Epithelial cell of proximal tubule (primary cell): ENCODE measurements at places on chromosomes 3 and 15. TPM values are rescaled to one million over a fixed set of nuclear protein-coding genes. Genes with fewer than 3 reads are reported as not detected.

- DNase-seq: no peak
Observed at GRCh38 chr3:40924559-40925141, 274.7 kb upstream of the CTNNB1 start.

DNA sequence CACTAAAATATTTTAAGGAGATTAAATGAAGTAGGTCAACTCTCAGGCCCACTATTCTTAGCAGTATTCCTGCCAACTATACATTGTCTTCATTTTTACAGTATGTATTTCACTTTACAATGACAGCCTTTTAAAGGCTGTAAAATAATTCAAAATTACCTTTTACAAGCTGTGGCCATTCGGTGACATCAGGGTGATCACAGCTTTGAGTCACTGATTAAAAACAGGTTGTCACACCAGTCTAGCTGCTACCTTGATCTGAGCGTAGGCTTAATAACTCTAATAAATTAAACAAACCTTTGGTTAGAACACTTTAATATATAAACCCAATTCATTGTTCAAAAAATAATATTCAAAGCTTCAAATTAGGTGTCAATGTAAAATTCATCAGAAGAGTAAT lies 29.9 kb downstream of the UBE3A start:
- DNase-seq: no peak

GRCh38 chr15:63909819-63910437 lies 76.2 kb upstream of the HERC1 start:
- no peak for DNase-seq

- no peak for DNase-seq
Observed at GRCh38 chr3:154244644-154245043, 79.6 kb downstream of the DHX36 start.

GRCh38 chr3:157475921-157476414 lies 27.2 kb downstream of the VEPH1 start:
- DNase-seq: no peak

DNA sequence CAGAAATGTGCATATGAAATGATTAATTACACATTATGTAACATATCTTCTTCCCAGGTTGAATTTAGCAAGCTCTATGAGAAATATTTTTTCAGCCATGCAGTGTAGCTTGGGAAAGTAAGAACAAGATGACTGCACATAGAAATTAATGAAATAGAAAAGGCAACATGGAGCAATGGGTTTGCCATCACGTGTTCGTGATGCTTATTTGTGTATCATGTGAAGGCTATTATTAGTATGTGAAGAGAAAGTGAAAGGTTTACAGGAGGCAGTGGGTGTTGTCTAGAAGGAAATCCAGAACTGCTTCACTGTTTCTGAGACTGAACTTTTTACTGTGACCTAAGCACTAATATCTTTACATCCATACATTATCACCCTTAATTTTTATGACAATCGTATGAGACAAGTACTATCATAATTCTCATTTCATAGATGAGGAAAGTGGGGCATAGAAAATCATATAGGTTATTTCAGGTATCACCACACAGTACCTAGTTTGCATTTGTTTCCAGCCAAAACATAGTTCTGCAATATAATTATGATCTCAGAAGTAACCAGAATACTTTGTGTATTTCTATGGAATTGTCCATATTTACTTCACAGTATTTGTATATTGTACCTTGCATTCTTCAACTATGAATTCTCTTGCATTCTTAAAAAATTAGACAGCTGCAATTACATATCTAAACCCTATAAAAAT lies 14.9 kb downstream of the SERPINI1 start:
- no peak for DNase-seq

DNA sequence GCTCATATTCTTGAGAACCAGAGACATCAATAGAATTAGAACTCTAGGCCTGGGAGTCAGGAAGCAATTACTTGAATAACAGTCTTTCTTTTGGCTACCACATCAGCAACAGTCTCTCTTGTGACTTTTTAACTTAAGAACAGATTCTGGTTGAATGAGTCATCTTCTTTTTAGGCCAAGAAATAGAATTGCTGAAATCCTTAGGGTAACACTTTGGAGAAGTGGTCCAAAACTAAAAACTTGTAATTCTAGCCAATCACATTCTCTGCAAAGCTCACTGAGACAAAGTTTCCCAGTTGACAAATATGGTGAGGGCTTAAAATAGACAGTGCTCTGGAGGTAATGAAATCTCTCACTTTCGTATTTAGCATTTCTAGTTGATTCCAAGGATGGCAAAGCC lies 238.0 kb downstream of the SHOX2 start:
- DNase-seq: no peak

GRCh38 chr3:127710155-127710941 lies 37.6 kb downstream of the ABTB1 start:
- no peak for DNase-seq

DNA sequence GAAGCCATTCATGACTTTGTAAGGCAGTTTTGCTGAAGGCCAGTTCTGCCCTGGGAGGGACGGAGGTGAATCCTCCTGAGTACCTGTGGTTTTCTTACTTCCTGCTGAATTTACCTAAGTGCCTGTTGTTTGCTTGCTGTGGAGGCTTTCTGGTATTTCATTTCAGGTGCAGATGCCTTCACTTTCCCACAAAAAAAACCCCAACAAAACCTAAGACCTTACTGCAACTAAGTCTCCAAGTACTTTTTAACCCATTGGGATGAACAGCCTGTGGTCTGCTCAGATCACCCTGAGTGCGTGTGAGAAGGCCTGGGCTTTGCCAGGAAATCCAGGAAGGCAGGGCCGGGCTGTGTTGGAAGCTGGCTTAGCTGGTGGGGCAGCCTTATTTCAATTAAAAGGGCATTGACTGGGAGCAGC lies 65.3 kb downstream of the IGF1R start:
- no peak for DNase-seq

GRCh38 chr3:8834974-8835373 lies 65.6 kb upstream of the OXTR start:
- DNase-seq: no peak

- no peak for DNase-seq
Observed at GRCh38 chr3:160580938-160581337, 15.6 kb upstream of the KPNA4 start.

DNA sequence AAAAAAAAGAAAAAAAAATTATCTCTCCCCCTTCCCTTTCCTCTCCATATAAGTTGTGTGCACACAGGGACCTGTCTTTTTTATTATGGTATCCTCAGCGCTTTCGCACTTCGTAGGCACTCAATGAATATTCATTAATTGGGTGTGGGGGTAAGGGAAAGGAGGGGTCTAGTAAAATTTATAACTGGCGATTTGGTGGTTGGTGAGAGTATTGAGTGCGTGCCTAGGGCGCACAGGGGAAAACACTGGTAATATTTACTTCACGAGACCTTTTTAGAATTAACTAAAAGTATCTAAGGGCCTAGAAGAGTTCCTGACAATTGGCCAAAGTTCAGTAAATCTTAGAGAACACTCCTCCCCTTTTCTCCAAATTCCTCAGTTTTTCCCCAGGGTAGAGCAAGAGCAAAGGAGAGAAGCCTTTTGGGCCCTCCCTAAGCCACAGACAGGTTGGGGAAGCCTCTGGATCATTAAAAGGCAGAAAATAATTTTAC lies 25.7 kb downstream of the TYRO3 start:
- DNase-seq: no peak

GRCh38 chr15:48395521-48396011 lies 64.3 kb downstream of the DUT start:
- DNase-seq: no peak

DNA sequence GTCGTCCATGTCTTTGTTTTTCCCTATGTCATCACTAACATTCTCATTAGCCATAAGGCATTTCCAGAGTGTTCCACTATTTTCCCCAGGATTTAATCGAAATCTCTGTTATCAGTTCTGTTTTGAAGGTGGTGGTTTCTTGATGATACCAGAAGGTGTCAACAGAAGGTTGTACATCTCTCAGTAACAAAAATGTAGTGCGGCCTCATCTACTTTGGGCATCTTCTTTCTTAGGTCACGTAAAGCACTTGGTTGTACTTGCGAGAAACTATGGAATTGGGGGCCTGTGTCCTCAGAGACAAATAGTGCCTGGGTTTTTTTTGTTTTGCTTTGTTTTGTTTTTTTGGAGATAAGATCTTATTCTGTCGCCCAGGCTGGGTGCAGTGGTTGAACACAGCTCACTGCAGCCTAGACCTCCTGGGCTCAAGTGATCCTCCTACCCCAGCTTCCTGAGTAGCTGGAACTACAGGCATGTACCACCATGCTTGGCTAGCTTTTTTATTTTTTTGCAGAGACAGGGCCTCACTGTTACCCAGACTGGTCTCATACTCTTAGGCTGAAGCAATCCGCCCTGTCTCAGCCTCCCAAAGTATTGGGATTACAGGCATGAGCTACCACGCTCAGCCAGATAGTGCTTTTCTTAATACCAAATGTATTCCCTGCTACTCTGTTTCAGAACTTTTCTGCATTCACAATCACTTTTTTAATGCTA lies 61.2 kb upstream of the FURIN start:
- no peak for DNase-seq

- no peak for DNase-seq
Observed at GRCh38 chr3:182621435-182622240, 171.7 kb upstream of the ATP11B start.

DNA sequence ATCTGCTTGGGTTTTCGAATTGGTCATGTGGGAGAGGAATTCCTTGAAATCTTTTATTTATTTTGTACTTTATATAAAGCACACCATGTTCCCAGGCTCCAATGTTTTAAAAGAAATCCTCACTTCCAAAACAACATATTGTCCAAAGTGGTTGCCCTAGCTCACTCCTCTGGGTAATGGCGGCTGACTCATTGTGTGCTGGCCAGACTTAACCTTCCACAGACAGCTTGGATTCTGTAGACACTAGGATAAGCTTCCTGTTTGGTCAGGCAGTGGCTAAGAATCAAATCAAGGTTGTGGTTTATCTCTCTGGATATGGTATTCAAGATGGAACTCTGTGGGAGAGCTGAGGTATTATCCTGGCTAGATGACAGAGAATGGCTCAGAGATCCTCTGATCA lies 55.8 kb upstream of the FAM98B start:
- peak; percentile 89 for DNase-seq

GRCh38 chr3:132222868-132223538 lies 94.2 kb upstream of the ACP3 start:
- DNase-seq: peak; percentile 97

DNA sequence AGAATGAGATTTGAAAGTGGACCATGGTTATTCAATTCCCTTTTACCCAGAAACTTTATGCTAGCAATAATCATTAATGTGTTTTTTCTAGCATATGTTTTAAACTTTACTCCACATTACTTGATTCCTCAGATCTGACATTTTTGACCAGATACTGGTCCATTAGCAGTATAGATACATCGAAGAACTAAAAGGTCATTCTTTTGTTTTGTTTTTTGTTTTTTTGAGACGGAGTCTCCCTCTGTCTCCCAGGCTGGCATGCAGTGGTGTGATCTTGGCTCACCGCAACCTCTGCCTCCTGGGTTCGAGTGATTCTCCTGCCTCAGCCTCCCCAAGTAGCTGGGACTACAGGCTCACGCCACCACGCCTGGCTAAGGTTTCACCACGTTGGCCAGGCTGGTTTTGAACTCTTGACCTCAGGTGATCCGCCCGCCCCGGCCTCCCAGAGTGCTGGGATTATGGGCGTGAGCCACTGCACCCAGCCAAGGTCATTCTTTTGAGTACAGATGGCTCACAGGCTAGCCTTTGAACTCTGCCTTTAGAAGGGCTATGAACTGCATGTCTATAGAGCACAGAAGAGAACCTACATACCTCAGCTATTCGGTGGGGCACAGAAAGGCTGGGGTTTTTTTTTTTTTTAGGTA lies 28.6 kb downstream of the CHP1 start:
- DNase-seq: no peak

DNA sequence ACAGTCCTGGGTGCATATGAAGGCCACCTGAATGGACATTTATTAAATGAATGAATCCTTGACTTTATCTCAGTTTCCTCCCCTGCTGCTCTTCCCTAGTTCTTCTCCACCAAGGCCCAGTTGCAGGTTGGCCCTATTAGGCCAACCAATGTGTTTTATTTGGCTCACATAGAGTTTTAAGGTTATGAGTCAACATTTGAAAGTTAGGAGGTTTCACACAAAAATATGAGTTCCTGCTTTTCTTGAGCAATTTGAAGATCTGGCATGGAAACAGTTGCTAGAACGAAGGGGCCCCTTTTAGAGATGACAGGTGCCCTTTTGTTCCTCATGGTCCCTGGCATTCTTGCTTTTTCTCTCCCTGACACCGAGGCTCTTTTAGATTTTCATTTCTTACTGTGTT lies 83.0 kb upstream of the PDZRN3 start:
- no peak for DNase-seq

DNA sequence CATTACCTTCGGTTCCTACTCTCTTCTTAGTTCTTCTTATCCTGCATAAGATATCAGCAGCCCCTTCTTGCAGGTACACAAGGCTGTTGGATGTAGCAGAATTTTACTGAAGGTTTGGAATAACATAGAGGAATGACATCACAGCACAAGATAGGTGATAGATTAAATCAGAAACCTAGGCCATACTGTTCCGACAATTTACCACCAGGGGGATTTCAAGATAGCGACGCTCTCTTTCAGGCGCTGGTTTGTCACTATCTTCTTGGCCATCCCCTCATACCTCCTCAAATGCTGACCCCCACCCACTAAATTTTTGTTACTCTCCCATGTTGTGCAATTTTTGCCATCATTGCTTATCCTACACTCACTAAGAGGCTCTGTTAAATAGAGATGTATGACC lies 3.5 kb downstream of the SIDT1 start:
- DNase-seq: no peak

DNA sequence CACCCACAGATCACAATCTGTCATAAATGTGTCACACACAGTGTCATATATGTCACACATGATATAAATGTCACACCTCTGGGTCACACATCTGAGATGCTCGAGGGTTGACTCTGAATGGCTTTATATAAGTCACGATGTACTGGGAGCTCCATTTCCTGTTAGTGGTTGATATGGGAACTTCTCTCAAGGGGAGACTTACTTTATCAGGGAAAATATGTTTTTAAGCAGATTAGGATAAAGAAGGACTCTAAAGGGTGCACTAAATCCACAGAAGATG lies 83.9 kb upstream of the MEF2A start:
- no peak for DNase-seq

GRCh38 chr15:62665449-62665848 lies 377.1 kb upstream of the TPM1 start:
- no peak for DNase-seq

- no peak for DNase-seq
Observed at GRCh38 chr15:68769702-68770101, 51.0 kb downstream of the ANP32A start.

DNA sequence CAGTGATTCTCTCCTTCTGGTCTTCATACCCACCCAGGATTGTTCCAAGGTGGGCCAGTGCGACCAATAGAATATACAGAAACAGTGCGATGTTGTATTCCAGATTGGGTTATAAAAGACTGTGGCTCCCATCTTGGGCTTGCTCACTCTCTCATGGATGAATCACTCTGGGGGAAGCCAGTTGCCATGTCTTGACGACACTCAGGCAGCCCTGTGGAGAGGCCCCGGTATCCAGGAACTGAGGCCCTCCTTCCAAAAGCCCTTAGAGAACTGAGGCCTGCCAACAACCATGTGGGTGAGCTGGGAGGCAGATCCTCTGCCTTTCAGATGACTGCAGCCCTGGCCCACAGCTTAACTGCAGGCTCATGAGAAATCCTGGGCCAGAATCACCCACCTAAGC lies 57.2 kb downstream of the SH3GL3 start:
- no peak for DNase-seq

The TMEM207 gene
- not detected in 2 replicates for total RNA-seq

The PCSK6 gene
- total RNA-seq: 3.7 and 7.3 TPM in 2 replicates

The SCN5A gene
- 1.3 and 1.7 TPM in 2 replicates for total RNA-seq

The GATM gene
- total RNA-seq: 4.7 and 9.9 TPM in 2 replicates

The DNAH12 gene
- total RNA-seq: not detected in 2 replicates

The GOLGA8O gene
- total RNA-seq: 0.29 TPM in 1 of 2 replicates, not detected in the other

The ADPGK gene
- 48.8 and 58.8 TPM in 2 replicates for total RNA-seq

The FRMD5 gene
- 3.0 TPM in 2 replicates for total RNA-seq

The PLA2G4D gene
- total RNA-seq: not detected in 2 replicates

The PLD1 gene
- 5.1 and 9.0 TPM in 2 replicates for total RNA-seq
